Myocyte (in vitro differentiated cells): ENCODE measurements at places on chromosomes 12 and 14. TPM values are rescaled to one million over a fixed set of nuclear protein-coding genes. Genes with fewer than 3 reads are reported as not detected.

GRCh38 chr12:52013626-52014310 lies 7.0 kb downstream of the TAMALIN start:
- DNase-seq = no peak

Gene CORO1C
- 80.3 and 85.3 TPM in 2 replicates for total RNA-seq

GRCh38 chr12:13179211-13180074 lies 17.1 kb upstream of the EMP1 start:
- peak; percentile 92 for DNase-seq

Gene ZDHHC22
- total RNA-seq = 0.40 and 1.0 TPM in 2 replicates

Gene OR6C2
- total RNA-seq = not detected in 2 replicates

DNA sequence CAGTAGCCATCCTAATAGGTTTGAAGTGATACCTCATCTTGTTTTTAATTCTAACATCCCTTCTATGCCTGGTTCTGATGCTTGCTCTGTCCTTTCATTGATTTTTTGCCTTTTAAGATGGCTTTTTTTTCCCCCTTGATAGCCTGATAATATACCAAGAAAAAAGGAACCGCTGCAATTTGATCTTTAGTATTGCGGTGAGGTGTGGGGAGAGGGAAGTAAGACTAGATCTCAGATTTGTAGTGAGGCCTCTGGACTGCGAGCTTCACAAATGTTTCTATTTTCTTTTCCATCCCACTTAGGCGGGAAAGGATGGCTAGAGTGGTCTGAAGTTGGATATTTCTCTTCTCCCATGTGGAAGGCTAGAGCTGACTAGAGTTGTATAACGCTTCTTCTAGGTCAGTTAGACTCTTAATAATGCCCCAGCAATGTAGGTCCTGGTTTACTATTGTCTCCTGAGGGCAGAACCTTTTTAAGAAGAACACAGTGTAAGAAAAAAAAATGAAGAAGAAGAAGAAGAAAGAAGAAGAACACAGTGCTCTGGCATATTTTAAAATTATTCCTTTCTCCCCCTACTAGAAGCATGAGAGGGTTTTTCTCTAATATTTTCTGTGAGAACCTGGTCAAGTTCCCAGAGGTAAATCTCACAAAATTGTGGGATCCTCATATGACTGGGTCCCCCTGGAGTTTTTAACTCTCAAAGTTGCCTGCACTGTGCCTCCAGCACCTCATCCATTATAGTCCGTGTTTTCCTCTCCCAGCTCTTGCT lies 11.9 kb upstream of the KLRB1 start:
- DNase-seq = no peak

Gene PRPH
- 0.05 TPM in 1 of 2 replicates, not detected in the other for total RNA-seq

GRCh38 chr12:81255947-81256346 lies 178.1 kb downstream of the ACSS3 start:
- DNase-seq = no peak

- no peak for DNase-seq
These were observed 22.9 kb downstream of the DYRK4 start for GRCh38 chr12:4584896-4585295.
